ENCODE measurements at places on chromosomes 16 and 17. TPM values are rescaled to one million over a fixed set of nuclear protein-coding genes. Genes with fewer than 3 reads are reported as not detected.

DNA sequence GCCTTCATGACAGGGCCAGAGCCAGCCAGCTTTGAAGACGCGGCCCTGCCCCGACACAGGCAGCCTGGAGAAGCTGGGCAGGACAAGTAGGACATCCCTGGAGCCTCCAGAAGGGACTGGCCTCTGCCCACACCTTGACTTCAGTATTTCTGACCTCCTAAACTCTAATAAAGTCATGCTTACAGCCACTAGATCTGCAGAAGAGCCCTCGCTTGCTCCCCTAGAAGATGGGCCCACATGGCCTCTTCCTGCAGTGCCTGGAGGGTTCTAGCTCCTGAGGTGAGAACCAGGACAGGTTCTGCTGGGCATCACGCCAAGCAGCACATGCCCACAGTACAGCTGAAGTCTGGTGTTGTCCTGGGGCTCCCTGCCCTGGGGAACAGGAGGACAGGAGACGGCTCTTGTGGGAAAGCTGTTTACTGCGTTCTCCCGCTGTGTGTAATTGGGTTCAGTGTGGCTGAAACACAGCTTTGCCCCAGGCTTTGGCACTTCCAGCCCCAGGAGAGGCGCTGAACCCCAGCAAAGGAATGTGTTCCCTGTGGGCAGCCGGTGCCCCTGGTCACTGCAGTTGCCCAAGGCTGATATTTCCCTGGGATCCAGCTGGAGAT lies 2.6 kb downstream of the APRT start:
- DNase-seq: no peak

GRCh38 chr16:17149904-17150483 lies 320.8 kb downstream of the XYLT1 start:
- DNase-seq: no peak

The KCNJ18 gene
- polyA plus RNA-seq: not detected

GRCh38 chr16:23570992-23571632 lies 13.6 kb downstream of the UBFD1 start:
- DNase-seq: peak; percentile 67

The CA7 gene
- not detected for polyA plus RNA-seq

GRCh38 chr17:82781894-82782274 lies 30.0 kb downstream of the TBCD start:
- DNase-seq: peak; percentile 80

GRCh38 chr17:76446449-76447231 lies 6.3 kb downstream of the UBE2O start:
- no peak for DNase-seq

GRCh38 chr17:74292495-74292894 lies 18.5 kb downstream of the DNAI2 start:
- DNase-seq: no peak

The C16orf46 gene
- not detected for polyA plus RNA-seq

The LRRC37A gene
- polyA plus RNA-seq: 2.1 TPM

The CHST5 gene
- polyA plus RNA-seq: not detected

- no peak for DNase-seq
These were observed 53.7 kb upstream of the DHX40 start for GRCh38 chr17:59511726-59512125.

Data from CD14-positive monocyte (primary cell).